ENCODE measurements at places on chromosomes 6 and 20.

DNA sequence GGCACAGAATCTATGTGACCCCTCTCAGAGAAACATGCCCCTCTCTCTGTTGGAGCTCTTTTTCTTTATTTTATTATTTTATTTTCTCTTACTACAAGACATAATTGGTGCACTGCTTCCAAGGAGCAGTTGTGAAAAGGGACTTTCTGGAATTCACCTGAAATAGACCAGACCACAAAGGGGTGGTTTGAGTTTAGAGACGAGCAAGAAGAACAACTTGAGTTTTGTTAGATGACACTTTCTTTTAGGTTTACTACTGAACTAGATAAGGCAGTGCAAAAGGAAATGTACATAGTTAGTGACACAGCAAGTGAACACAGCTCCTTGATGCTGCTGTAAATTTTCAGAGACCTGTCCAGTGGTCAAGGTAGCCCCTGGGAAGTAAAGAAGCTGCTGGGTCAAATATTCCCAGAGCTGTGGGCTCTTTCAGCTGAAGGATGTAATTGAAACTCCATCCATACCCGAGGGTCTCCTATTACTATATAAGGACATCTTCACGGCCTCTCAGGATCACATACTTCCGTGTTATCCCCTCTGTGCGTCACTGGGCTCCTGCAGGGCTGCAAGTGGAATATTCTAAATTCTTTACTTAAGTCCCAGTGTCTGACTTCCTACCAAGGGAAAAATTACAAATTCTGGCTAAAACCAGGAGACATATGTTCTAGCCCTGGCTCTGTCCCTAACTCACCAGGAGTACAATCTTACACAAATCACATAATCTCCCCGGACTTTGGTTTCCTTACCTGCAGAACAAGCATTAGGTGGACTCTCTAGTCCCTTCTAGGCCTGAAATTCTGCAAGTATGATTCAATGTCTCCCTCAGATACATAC lies 69.1 kb upstream of the ADTRP start:
- no peak for DNase-seq

- DNase-seq: no peak
Observed at GRCh38 chr6:170291271-170292110, 613 bp upstream of the DLL1 start.

GRCh38 chr6:72283571-72283970 lies 338.3 kb upstream of the KCNQ5 start:
- no peak for DNase-seq

DNA sequence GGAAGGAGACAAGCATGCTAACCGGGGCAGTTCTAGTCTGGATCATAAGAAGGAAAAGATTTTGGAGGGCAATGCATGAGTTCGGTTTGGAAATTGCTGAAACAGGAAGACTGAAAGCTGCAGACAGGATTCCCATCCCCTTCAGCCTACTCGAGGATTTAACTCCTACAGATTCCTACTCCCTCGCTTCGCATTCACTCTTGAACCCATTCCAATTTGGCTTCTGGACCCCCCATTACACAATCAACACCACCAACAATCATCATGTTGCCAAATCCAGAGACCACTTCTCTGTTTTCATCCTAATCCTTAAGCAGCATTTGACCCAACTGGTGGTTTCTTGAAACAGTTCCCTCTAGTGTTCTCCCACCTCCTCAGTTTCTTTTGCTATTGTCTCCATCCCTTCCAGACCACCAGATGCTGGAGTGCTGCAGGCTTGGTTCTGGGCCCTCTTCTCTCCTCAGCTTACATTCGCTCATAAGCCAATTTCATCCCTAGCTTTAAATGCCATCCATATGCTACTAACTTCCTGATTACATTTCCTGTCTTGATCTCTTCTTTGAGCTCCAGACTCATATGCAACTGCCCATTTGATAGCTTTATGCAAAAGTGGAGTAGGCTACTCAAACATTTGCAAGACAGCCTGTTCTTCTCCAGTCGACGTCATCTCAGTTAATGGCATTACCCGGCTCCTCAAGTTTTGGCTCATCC lies 66.5 kb downstream of the DTNBP1 start:
- no peak for DNase-seq

DNA sequence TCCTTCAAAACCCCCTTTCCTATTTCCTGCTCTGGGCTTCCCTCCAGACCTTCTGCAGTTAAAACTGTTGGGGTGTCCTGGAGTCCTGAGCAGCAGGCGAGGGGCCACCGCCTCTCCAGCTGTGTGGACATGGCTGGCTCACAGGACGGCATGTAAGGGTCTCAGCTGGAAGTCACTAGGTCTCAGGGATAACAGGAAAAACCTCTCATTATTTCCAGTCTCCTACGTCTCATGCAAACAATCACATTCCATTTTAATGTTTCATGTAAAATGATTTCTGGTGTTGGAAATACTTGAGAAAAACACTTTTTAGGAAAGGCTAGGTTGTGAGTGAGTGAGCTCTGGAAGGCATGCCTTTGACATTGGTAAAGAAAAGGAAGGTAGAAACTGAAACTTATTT lies 158.7 kb downstream of the SCML4 start:
- DNase-seq: no peak

DNA sequence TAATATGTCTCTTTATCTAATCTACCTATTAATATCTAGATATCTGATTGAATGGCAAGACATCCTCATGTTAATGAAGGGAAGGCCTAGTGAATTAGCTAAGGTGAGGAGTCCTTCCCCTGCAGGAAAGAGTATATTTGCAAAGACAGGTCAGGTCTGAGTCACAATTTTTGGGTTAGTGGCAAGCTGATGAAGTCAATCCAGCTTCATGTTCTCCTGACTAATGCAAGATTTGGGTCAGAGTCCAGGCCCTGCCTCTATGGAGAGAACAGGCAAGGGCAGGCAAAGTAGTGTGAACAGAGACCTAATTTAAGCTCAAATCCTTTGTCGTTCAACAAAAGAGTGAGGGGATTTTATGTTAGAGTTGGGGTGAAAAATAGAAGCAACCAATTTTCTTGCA lies 496.7 kb downstream of the BMP2 start:
- no peak for DNase-seq

GRCh38 chr6:107318100-107318736 lies 141.1 kb downstream of the PDSS2 start:
- peak; percentile 12 for DNase-seq

- DNase-seq: no peak
Observed at GRCh38 chr6:29834564-29835436, 7.2 kb downstream of the HLA-G start.

DNA sequence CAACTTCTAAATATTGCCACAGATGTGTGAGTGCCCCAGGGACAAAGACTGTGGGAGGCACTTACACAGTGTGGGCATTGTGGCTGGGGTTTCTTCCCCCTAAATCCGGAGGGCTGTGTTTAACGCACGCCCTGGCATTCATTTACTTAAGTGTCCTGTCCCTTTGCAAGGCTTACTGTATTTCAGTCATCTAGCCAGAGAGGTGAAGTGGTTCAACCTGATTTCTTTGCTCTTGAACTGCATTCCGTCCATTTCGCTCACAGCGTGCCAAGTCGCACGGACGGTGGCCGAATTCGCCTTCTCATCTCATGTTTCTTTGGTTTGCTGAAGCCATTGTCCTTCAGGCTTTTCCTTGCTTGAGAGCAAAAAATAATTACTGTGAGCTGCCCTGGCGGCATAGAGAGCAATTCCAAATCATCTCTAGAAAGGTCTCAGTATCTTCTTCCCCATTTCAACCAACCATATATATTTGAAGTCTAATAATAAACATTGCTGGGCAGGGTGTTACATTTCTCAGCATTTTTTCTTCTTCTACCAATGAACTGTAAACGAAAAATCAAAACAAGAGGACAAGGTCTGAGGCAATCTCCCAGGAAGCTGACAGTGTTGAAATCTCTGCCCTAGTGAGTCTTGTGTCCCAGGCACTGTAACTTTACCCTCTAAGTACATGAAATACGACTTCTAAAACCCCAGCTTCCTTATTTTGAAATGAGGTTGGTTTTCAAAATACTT lies 16.9 kb downstream of the SYTL3 start:
- DNase-seq: no peak

DNA sequence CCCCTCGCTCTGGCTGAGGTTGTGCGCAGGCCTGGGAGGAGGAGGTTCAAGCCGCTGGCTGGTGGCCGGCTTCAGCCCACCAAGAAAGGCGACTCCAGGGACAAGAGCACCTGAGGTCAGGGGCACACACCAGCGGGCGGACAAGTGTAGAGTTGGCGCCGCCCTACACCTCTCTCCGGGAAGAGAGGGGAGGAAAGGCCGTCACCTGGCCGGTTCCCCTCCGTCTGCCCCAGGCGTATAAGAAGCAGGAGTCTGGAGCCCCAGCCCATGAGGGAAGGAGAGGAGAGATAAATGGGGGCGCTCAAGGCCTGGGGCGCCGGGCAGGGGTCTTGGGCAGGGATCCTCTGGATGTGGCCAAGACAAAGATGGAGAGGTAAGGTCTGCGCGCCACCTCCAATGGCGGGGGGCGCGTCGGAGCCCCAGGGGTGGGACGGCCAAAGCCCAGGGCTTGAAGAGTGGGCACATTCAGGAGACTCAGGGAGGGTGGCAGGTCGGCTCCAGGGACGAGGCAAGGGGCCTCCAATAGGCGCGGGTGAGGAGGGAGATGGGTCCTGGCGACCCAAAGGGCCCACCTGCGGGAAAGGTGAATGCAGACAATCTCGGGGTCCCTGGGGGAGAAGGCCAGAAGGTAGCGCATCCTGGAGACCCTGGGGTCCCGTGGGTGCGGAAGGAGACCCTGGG lies 826 bp downstream of the RIMS4 start:
- no peak for DNase-seq

DNA sequence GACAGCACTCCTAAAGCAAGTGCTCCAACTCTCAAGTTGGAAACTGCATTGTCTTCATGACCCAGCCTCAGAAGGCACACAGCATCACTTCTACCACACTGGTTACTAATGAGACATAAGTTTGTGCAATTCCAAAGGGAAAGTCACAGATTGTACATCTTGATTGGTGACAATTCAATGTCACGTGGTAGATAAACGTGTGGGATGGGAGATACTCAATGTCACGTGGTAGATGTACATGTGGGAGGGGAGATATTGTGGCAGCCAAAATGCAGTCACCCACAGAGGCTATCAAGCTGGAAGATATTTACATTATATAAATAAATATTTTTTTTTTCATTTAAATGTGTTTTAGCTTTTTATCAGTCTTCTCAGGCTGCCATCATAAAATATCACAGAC lies 393.3 kb downstream of the KIF16B start:
- DNase-seq: no peak

DNA sequence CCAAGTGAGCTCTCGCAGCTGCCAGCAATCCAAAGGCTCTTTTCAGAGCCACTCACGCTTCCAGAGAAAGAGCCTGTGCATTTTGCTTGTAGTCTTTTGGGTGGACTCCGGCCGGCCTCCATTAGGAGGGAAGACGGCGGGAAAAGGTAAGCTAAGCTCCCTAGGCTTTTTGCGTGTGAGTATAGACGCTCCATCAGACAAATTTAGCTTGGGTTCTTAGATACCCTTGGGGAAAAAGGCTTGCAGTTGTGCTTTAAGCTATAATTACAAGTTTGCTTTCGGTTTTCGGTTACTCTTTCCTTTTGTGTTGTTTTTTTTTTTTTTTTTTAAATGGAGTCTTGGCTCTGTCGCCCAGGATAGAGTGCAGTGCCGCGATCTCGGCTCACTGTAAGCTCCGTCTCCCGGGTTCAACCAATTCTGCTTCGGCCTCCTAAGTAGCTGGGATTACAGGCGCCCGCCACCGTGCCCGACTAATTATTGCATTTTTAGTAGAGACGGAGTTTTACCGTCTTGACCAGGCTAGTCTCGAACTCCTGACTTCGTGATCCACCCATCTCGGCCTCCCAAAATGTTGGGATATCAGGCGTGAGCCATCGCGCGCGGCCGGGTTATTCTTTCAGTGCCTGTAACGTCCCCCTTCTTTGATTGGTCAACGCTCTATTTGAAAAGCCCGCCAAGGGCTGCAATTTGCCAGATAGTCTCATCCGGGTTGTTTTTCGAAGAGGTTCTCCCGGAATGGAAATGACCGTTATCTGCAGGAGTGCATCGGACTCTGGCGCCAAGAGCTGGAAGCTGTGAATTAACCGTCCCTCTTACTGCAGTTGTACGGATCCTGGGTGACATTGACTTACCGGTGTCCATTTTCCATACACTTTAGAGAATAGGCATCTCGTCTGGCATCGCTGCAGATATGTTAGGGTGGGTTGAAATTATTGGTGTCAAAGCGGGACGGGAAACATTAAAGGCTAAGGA lies 18.1 kb downstream of the OR2B2 start:
- no peak for DNase-seq

- no peak for DNase-seq
Observed at GRCh38 chr6:41071501-41071922, 644 bp downstream of the OARD1 start.

DNA sequence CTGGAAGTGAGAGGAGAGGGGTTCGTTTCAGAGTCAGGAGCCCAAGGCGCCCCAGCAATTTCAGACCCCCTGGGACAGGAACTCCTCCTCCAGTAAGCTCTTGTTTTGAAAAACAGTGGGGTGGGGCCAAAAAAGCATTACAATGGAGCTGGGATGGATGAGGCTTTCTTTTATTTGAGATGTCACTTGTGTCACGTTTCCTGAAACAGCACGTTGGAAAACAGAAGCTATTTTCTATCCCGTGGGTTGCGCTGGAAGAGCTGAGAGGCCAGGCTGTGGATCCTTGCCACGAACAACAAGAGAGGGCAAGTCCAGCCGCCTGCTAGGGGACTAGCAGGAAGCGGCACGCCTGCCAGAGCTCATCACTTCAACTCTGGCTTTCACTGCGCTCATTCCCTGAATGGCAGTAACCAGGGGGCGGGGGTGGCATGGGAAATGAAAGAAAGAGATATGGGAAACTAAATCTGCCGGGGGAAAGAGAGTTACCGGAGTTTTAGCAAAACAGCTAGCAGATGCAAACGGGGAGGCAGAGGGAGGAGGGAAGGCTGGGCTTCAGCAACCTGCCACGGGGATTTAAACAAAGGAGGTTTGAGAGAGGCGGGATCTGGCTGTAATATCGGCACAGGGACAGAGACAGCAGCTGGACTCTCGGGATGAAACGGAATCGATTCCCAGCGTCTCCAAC lies 34.6 kb downstream of the GCNT2 start:
- peak; percentile 40 for DNase-seq

GRCh38 chr6:154502553-154502952 lies 7.9 kb downstream of the CNKSR3 start:
- DNase-seq: no peak

GRCh38 chr6:161347125-161347524 lies 73.3 kb upstream of the AGPAT4 start:
- DNase-seq: no peak

GRCh38 chr6:149934249-149935156 lies 7.3 kb upstream of the ULBP2 start:
- no peak for DNase-seq

GRCh38 chr6:136716917-136717715 lies 75.2 kb downstream of the MAP3K5 start:
- DNase-seq: no peak

DNA sequence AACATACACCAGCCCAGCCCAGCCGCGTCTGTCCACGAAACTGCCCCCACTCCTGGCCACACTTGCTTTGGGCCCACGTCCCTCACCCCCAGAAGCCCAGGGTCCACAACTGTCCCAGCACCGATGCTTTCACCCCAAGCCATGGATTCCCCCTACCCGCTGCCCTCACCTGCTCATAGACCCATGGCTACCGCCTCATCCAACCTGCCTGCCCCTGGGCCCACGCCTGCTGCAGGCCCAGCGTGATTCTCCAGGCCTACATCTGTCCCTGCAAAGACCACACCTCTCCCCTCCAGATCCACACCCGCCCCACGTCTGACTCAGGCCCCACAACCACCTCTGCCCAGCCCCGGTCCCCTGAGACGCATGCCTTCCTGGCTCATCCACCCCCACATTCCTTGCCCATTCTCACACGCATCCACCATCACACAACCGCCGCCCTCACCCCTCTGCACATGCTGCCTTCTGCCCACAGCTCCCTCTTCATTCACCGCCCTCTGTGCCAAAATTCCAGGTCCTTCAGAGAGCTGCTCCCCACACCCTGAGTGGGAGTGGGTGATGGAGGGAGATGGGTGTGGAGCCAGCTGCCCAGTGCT lies 86.7 kb downstream of the GRM4 start:
- no peak for DNase-seq

Data from H54 (cell line).